Glutamatergic neuron (in vitro differentiated cells): ENCODE measurements at places on chromosomes 7 and 10.

- DNase-seq: no peak
Observed at GRCh38 chr10:16819026-16819425, 1.8 kb upstream of the RSU1 start.

GRCh38 chr7:85178531-85179298 lies 8.1 kb downstream of the SEMA3D start:
- DNase-seq: no peak

DNA sequence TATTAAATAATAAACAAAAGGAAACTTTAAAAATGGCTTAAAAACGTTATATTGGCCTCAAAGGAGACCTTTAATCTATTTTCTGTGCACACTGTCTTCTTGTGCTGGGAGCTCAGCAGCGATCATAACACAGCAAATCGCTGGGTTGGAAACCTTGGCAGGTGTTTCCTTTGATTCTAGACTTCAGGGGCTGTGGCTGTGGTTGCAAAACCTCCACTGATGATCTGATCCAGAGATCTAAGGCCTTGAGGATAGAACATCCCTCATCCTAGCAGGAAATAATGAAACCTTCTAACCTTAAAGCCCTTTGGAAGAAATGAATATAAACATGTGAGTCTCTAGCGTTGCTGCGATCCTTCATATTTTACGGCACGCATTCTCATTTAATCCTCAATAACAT lies 29.8 kb downstream of the CDHR3 start:
- no peak for DNase-seq

DNA sequence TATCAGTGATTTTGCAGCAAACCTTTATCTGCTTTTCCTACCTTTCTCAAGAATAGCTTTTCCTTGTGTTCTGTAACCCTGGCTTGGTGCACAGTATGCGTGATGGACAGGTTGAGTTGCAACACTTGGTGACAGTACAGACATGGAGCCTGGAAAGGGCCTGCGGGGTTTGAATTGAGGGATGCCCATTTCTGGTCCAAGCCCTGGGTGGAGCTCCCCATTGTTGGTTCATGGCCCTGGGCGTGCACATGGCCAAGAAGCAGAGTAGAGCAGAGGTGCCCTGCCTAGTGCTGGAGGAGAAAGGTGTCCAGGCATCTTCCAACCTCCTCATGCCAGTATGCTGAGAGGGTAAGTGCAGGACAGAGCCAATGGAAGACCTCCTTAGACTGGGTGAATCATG lies 106.6 kb upstream of the MKLN1 start:
- DNase-seq: no peak

- DNase-seq: no peak
Observed at GRCh38 chr7:39810710-39811109, 139.3 kb upstream of the CDK13 start.

DNA sequence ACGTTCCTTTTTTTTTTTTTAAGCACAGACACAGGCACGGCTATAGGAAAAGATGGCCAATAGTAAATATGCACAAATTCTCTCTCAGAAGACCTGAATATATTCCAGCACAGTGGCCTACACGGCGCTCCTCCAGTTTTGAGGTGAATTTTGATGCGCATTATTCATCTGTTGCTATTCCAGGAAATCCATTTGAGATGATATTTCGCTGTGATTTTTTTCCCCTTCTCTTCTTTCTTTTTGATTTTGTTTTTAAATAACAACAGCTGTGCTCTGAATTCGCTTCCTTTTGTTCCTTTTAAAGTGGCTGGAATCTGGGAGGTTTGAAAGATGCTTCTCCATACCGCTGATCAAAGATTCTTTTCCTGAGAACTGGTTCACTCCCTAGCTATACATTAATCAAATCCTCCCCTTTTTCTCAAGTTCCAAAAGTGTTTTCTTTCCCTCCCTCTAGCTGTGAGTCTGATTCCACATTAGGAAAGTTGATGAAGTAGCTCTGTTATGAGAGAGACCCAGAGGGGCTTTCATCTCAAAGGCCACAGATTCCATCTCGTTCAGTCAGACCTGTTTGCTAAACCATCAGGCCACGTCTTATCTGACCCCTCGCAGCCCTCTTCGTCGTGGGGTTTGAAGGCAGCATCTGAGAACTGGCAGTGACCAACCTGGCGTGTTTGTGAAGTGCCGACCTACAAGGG lies 602.7 kb upstream of the NRP1 start:
- DNase-seq: no peak

DNA sequence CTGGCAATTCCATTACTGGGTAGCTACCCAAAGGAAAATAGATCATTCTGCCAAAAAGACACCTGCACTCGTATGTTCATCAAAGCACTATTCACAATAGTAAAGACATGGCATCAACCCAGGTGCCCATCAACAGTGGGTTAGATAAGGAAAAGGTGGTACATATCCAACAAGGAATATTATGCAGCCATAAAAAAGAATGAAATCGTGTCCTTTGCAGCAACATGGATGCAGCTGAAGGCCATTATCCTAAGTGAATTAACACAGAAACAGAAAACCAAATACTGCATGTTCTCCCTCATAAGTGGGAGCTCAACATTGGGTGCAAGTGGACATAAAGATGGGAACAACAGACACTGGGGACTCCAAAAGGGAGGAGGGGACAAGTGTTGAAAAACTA lies 93.2 kb downstream of the HIP1 start:
- DNase-seq: no peak

DNA sequence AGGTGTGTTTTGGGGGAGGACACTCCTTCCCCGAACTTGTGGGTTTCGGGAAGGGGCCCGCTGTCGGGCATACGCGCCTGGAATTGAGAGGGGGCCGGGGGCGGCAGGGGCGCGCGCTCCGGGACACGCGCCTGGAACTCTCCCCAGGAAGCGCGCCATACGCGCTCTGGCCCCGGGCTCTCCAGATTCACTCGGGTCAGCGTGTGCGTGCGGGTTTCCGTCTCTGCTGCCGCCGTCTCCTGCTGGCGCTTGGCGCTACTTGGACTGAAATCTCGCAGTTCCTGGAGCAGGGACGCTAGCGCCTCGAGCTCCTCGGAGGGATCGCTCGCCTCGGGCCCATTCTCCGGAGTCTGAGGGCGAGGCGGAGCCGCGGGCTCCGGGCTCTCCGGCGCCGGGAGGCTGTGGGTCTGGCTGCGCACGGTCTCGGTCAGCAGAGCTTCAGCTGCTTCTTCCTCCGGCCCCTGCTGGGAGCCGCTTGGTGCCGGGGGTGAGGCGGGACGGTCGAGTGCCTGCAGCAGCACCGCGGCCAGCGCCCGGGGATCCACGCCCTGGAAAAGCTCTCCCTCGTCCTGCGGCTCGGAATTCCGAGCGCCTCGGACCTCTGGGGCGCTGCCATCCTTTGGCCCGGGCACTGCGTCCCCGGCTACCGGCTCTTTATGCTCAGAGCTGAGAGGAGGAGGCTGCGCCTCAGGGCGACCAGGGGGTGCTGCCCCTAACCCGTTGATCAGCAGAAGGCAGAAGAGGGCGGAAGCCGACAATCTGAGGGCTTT lies 1.1 kb downstream of the VGF start:
- peak; percentile 46 for DNase-seq

- no peak for DNase-seq
Observed at GRCh38 chr7:88669913-88670312, 89.6 kb upstream of the ZNF804B start.

- DNase-seq: peak; percentile 85
Observed at GRCh38 chr10:60944058-60944909, at the start of gene RHOBTB1. TSS of gene RHOBTB1 (minus strand) at chr10:60944185. CDS start at chr10:60911542, 32,643 bp downstream.

- no peak for DNase-seq
Observed at GRCh38 chr7:116145245-116145852, 65.0 kb upstream of the TES start.

DNA sequence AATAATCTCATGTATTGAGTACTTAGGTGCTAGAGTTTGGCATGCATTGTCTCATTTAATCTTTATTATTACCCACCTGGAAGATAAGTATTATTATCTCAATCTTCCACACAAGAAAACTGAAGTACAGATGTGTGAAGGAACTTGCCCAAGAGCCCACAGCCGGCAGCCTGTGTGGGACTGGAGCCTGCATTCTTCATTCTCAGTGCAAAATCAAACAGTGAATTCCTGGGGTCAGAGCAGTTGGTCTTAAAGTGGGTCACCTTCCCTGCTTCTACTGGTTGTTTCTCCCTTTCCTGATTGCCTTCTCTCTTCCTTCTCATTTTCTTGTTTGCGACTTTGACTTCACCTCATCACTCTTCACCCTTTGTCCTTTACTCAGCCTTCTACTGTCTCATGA lies 144.7 kb upstream of the LYZL1 start:
- DNase-seq: no peak

DNA sequence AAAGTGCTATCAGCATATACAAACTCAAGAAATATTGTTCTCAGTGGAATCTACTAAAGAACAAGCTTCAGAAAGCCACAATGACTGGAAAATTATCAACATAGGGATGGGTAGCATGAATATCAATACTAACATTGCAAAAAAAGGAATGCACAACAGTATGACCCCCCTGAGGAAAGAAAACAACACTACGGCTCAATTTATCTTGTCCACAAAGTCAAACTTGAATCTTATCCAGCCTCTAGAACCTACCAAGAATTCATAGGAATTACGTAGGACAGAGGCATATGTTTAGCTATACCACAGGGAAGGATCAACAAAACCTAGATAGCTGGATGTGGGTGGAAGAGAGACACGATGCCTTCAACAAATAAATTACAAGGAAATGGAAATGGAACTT lies 54.6 kb downstream of the AGMO start:
- DNase-seq: no peak

DNA sequence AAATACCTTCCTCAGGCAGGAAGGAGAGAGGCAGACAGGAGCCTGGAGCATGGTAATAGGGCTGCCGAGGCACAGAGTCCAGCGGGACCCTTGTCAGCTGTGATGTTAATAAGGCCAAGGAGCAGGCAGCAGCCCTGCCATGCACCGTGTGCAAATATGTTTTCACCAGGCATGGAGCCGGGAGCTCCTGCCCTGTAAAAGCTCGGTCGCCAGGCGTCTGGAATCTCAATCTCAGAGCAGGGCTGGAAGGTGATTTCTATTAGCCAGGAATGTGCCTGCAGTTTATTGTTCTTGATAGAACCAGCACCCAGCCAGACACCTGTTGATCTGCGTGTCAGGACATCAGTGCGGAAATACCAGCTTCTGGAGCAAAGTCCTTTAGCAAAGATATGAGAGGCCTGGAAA lies 469.8 kb downstream of the GLRX3 start:
- no peak for DNase-seq

GRCh38 chr7:93021748-93022147 lies 96.0 kb downstream of the SAMD9 start:
- no peak for DNase-seq

DNA sequence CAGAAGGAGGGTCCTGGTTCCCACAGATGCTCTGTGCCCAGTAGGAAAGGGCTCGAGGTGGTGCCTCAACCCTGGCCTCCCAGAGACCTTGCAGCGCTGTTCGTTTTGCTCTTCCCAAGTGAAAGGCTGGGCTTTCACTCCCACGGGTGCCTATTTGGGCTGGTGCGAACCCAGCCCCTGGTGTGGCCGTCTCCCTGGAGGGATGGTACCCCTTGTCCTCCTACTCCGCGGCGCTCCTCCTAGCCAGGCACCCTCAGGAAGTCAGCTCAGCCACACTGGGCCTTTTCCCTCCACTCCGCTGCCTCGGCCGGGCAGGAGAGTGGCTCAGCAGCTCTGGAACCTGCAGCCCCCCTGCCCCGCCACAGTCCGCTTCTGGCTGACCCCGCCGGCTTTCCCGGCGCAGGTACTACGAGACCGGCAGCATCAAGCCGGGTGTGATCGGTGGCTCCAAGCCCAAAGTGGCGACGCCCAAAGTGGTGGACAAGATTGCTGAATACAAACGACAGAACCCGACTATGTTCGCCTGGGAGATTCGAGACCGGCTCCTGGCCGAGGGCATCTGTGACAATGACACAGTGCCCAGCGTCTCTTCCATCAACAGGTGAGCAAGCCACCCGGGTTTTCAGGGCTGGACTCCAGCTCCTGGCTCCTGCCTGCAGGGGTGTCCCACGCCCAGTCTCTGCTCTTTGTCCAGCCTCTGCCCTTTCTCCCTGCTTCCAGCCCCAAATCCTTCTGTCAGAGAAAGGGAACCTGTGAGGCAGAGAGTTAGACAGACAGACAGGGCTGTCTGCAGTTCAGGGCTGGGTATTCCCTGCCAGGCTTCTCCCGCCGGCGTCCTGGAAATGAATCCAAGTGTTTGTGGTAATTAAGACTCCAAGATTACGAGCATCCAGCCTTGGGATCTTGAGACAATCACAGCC lies 5.2 kb downstream of the PAX2 start:
- peak; percentile 32 for DNase-seq

GRCh38 chr7:117645481-117646165 lies 165.8 kb downstream of the CFTR start:
- DNase-seq: no peak

DNA sequence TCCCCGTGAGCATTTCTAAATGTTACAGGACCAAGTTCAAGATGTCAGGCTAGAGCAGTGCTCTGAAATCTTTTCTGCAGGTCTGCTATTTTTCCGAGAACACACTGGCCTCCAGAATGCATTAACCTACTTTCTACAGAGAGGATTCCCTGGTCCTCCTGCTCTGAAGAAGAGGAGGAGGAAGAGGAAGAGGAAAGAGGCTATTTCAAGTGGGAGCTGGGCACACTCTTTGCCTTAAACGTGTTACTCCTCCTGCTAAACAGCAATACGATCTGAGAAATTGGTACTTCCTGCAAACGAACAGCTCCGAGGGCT lies 157.4 kb downstream of the FRMD4A start:
- no peak for DNase-seq

- no peak for DNase-seq
Observed at GRCh38 chr7:90923541-90923997, 327.4 kb downstream of the CDK14 start.

DNA sequence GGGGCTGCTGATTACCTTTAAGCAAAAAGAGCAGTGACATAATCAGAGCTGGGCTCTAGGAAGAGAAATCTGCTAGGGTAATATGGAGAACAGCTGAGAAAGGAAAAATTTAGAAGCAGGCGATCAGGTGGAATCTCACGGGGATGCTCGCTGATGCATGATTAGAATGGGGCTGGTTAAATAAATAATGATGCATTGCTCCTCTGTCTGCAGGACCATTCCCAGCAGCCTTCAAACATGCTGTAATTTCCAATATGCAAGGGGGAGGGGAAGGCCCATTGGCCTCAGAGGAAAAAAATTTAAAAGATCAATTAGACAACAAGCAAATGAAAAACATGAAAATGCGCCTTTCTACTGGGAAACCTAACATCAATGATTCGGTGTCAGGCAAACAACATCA lies 65.6 kb upstream of the C10orf90 start:
- no peak for DNase-seq

GRCh38 chr7:112538726-112539255 lies 58.0 kb downstream of the LSMEM1 start:
- DNase-seq: no peak

DNA sequence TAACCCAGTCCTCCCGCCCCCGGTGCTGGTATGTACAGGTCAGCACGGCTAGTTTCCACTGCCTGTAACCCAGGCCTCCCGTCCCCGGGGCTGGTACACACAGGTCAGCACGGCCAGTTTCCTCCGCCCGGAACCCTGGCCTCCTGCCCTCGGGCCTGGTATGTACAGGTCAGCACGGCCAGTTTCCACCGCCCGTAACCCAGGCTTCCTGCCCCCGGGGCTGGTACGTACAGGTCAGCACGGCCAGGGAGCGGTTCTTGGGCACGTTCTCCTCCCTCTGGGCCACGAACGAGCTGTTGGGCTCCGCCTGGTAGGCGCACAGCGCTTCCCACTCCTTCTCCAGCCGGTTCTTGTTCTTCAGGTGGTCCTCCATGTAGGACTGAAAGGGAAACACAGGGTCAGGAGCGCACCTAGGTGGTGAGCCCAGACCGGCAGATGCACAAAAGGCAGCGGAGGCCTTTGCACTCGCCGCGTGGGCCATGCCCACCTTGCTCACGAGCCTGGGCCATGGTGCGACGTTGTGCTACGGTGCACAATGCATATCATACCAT lies 284.4 kb downstream of the DNAJB6 start:
- no peak for DNase-seq

GRCh38 chr10:94626476-94626875 lies 57.1 kb upstream of the CYP2C18 start:
- no peak for DNase-seq
